ENCODE measurements at places on chromosomes 16 and 17.

DNA sequence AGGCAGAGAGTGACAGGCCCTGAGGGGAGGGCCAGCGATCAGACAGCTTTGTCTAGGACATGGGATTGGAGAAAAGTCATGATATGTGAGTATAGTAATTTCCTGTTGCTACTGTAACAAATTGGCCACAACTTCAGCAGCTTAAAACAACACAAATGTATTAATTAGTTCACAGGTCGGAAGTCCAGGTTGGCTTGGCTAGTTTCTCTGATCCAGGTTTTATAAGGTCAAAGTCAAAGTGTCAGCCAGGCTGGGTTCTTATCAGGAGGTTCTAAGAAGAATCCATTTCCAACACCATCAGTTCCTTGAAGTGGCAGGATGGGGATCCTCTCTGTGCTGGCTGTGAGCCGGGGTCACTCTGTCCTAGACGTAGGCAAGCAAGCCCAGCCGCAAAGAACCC is 76.2 kb upstream of the SEC14L1 start:
- DNase-seq: no peak

DNA sequence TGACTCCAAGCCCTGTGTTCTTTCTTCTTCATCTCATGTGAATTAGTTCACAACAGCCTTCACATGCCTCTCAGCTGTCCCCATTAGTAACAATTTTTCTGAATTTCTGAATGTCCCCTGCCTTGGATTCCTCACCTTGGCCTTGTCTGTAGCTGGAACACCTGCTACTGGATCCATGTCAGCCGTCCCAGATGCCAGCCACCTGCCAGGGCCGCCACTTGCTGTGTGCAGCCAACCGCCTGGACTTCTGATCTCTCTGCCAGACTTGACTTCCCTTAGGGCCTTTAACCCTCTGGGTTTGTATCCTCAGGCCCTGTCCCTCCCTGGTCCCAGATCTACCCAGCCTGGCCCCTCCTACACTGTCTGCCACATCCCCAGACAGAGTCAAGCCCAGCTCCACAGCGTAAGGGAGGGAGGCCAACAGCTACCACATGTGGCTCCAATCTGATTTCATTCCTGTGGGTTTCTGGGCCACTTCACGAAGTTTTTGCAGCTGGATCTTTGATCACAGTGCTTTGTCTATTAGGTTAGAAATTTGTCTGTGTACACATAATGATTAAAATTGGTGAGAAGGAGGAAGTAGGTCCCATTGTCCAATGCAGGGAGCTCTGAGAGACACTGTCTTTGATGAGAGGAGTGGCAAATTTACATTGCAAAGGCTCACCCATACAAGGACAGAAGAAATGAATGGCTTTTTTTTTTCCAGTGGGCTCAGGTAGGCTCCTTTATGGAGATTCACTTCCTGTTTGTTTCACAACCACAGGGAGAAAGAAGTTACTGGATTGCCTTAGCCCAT is 15.3 kb downstream of the MPP2 start:
- DNase-seq: no peak

DNA sequence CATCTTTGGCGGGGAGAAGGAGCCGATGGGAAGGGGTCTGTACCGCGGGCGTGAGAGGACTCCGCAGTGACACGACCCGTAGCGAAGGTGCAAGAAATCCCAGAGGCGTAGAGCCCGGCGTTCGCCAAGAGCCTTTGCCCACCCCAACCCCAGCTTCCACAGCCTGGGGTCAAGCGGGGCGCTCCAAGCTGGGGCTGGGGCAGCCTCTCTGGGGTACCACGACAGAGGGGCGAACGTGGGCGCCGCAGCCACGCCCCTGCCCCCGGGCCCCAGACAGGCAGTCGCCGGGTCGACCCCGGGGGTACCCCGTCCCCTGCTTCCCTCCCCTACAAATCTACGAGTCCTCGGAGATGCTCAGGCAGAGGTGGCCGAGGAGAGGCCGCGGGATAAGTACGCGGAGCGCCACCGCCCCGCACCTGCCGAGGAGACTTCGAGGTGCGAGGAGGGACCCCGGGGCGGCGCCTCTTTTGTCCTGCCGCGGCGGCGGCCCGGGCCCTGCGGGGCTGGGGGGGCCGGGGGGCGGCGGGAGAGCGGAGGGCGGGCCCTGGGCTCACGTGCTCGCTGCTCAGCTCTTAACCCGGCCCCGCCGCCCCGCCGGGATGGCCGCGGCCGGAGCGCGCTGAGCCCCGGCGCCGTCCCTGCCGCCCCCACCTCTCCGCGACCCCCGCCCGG is at the start of gene ADAM11:
Gene ADAM11, plus strand, starts transcription at position 575 of the 672 bp plus-strand sequence. CDS start 212 bp downstream, outside the sequence.
- no peak for DNase-seq

- DNase-seq: no peak
These were observed 201.3 kb downstream of the CEP112 start for GRCh38 chr17:65990593-65990992.

DNA sequence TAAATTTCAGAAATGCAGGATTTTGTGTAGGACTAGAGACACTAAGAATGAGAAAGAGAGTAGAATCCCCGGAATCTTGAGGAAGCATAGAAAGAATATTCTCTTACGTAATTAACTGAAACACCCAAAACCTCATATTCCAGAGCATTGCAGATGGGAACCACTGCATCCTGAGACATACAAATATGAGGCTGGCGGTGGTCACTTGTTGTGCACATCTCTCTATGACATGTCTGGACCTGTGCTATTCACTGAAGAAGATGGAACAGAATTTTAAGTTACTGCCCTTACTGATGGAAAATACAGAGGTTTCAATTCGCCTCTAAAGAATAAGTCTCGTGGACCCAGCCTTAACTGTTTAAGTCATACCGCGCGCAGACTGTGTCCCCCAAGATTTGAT is 806 bp downstream of the RAD51C start:
- no peak for DNase-seq

- no peak for DNase-seq
These were observed 10.4 kb downstream of the CEP131 start for GRCh38 chr17:81212365-81212764.

GRCh38 chr16:79472426-79472825 is 128.1 kb downstream of the MAF start:
- DNase-seq: no peak

GRCh38 chr16:2166263-2167067 is 10.9 kb downstream of the TRAF7 start:
- no peak for DNase-seq

Data from stimulated activated CD8-positive, alpha-beta memory T cell treated with anti-CD3 and anti-CD28 coated beads, Interleukin-4, amount 100 ng/mL, for 1 hour (primary cell).